ENCODE measurements at places on chromosomes 7 and 10.

DNA sequence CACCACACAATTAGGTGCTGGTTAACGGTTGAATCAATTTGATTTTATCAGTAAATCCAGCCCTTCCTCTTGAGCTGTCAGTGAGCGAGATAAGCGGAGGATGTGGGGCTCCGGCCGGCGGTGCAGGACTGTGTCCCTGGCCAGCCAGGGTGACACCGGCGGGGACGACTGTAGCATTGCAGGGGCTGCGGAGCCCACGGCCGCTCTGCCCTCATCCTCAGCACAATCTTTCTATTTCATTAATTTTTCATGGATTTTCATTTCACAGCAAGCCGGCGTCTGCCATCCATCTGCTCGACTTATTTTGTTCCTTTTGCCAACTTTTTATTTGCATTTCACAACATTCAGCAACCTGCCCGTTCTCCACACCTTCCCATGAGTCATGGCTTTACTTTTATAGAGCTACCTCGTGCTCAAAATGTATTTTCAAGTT, 4.7 kb downstream of the ADARB2 start:
- DNase-seq, result no peak

DNA sequence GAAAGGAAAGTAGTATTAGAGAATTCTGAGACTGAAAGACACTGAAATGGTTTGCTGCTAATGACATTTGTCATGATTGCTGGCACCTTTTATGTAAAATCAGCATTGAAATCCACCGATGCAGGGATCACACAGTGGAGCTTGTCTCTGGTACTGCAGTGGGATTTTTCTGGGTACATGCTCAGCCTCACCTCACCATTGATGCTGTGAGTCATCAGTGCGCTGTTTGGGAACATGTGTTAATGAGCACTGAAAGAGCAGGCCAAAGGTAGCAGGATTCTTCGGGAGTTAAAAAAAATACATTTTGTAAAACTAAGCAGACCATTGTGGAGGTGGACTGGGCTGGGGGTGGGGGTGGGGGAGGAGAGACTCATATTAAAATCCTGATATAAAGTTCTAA, 174.9 kb downstream of the CREB5 start:
- no peak for DNase-seq

DNA sequence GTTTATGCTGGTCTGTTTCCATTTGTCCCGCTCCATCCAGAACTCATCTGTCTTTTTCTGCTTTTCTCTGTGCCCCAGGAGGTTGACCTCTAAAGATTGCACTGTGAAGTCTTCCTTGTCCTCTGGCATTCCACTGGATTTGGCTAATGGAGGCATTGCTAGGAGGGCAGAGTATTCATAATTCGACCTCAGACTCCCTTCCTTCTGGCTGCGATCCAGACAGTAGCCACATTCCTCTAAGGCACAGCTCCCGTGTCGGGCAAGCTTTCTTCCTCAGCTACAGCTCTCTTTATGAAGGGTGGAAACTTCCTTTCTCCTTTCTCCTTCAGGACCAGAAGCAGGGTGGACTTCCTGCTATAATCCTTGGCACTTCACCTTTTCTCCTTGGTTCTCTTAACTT, 175.9 kb downstream of the BAMBI start:
- no peak for DNase-seq

DNA sequence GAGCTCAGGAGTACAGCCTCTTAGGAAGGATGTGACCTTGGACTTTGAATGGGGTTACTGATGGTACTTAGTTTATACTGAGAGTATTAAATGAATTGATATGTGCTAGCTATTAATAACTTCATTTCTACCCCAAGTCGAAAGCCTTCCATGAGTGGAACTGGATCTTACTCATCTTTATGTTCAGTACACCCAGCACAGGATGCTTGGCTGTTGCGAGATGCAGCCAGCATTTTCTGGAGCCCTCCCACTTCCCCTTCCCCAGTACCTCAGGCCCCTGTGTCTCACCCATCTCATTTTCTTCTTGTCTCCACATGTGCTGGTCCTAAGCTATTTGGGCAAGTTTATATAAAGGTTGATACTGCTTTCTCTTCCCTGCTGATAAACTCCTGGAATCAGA, 7.2 kb downstream of the UPP1 start:
- DNase-seq, result no peak

- DNase-seq, result no peak
These were observed 48.6 kb upstream of the ADO start for GRCh38 chr10:62755662-62756653.

GRCh38 chr10:124409696-124410095, 9.0 kb downstream of the OAT start:
- DNase-seq, result no peak
